ENCODE measurements at places on chromosomes 4 and X.

DNA sequence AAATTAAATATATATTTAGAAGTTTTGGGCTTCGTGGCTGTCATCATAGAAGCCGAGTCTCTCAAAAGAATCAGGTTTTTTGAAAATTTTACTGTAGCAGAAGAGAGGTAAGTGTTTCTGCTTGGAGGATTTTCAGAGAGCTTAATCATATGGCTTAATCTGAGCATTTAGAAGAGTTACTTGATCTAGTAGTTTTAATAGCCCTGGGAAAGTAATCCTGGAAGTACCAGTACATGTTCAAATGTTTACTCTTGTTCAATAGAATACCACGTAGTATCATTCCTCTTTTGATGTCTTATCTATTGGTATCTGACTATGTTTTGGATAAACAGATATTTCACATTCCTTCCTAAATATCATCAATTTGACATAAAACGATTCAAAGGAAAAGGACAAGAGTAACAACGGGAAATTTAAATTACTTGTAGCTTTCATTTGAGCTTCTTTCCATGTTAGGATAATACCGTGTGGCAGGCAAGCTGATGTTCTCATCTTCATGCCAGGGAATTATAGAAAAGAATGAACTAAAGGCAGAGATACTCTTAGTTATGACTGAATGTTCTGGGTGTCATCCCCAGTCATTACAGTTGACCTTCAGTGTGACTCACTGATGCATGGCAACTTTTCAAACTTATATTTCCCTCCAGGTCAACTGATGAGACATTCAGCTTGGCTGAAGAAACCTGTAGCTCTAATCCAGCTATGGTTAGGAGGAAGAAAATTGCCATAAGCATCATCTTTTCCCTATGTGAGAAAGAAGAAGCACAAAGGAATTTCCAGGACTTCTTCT, 89.8 kb downstream of the FNIP2 start:
- no peak for DNase-seq

GRCh38 chr4:98745366-98745765, 87.0 kb upstream of the TSPAN5 start:
- no peak for DNase-seq

- no peak for DNase-seq
These were observed 34.6 kb upstream of the DIAPH2 start for GRCh38 chrX:96650023-96650422.

- DNase-seq: no peak
These were observed 223.4 kb downstream of the SHROOM3 start for GRCh38 chr4:76658231-76659102.

GRCh38 chr4:139455126-139455538, 1.2 kb downstream of the RAB33B start:
- no peak for DNase-seq

DNA sequence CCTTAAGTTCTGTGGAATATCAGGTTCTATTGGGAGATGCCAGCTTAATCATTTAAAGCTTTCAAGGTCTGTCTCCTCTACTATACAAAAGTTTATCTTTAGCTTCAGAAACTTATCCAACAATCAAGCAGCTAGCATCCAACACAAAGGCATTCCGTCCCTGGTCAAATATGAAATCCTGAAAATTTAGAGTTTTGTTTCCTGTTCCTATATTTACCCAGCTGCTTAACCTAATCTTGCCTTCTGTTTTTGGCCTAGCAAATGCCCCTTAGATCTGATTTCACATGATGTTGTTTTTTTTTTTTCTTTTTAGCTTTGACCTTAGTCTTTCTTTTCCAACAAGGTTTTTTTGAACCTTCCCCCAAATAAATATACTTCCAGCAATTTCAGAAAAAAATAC, 33.8 kb downstream of the FAM13A start:
- DNase-seq: no peak

DNA sequence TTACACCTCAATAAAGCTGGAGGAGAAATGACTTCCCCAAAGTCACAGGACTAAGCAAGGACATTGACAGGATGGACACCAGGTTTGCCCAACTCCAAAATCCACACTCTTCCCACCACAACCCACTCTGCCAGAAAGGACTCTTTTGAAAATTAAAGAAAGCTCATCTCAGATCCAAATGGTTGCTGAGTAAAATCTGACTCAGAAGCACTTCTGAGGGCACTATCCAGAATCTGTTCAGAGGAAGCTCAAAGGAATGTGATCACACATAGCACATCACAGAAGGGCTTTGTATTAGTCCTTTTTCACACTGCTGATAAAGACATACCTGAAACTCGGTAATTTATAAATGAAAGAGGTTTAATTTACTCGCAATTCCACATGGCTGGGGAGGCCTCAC, 155.5 kb downstream of the RAB28 start:
- DNase-seq: no peak

GRCh38 chr4:90130076-90130475, 2.9 kb downstream of the CCSER1 start:
- no peak for DNase-seq

DNA sequence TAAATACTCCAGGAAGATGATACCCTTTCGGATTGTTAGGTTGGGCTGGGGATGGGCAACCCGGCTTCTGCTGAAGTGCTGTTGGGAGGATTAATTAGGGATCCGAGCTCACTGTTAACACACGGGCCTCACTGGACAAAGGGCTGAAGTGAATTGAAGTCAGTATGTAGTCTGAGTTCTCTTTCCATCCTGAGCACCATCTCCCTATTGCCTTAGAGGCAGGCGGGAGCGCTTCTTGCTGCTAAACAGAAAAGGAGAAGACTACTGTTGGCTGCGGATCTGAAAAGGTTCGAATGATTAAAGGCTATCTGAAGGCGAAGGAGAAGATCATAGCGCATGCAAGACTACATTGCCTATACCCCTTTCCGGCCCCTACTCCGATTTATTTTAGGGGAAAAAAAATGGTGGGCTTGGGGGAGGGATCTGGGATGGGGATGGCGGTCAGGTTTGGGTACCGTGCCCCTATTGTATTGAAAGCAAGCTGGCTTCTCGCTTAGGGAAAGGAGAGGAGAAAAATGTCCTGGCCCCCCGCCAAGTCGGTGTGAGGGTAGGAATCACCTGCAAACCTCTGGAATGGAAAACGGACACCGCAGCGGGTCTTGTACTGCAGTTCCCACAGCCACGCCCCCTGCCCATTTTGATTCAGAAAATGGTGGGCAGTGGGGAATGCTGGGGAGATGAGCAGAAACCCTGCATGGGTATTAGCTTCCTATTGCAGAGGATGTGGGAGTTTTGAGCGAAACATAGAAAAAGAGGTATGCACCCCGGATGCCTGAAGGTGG, 22.3 kb downstream of the MORF4L2 start:
- DNase-seq: no peak

- DNase-seq: no peak
These were observed 11.4 kb downstream of the PBDC1 start for GRCh38 chrX:76184276-76184675.

GRCh38 chr4:183814461-183814860, 90.6 kb upstream of the STOX2 start:
- no peak for DNase-seq

- peak; percentile 66 for DNase-seq
These were observed 153.2 kb upstream of the RPL34 start for GRCh38 chr4:108466936-108467902.

GRCh38 chr4:52637116-52637515, 22.0 kb downstream of the USP46 start:
- DNase-seq: no peak

DNA sequence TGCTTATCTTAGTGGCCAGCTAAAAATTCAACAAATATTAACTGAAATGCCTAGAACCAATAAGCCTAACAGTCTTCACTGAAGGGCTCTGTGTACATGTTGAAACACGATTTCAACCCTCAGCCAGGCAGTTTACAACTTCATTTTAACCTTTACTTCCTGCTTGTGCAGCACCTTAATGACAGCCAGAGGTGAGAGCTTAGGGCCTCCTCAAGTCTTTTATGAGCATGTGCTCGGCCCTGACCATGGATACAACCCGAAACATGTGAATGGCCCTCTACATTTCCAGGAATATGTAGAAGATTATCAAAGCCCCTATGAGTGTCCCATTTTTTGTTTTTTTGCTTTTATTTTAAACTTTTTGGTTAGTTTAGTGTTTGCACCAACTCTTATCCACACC, 88.3 kb downstream of the MSN start:
- no peak for DNase-seq

DNA sequence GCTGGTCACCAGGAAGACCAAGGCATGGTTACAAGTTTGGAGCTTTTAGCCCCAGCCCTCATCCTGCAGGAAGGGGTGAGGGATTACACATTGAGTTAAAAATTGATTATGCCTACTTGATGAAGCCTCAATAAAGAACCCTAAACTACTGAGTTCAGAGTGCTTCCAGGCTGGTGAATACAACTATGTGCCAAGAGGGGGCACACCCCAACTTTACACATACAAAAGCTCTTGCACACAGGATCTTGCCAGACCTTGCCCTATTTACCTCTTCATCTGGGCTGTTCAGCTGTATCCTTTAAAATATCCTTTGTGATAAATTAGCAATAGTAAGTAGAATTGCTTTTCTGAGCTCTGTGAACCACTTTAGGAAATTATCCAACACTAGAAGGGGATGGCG, 489.3 kb downstream of the INPP4B start:
- no peak for DNase-seq

DNA sequence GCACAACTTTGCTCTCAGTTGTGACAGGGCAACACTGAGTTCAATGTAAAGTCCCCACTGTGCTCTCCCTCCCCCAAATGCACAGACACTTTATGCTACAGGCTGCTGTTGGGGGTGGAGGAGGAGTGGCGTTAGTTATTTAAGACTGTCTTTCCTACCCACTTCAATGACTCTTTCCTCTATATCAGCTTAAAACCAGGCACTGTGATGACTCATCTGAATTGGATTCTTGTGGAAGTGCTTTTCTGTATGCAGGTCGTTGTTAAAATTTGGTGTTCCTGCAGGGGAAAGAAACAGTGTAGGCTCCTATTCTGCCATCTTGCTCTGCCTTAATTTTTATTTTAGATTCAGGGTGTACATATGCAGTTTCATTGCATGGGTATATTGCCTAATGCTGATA, 1157.2 kb upstream of the ADGRL3 start:
- no peak for DNase-seq

- DNase-seq: no peak
These were observed 235.9 kb upstream of the PCDH18 start for GRCh38 chr4:137768196-137768595.

DNA sequence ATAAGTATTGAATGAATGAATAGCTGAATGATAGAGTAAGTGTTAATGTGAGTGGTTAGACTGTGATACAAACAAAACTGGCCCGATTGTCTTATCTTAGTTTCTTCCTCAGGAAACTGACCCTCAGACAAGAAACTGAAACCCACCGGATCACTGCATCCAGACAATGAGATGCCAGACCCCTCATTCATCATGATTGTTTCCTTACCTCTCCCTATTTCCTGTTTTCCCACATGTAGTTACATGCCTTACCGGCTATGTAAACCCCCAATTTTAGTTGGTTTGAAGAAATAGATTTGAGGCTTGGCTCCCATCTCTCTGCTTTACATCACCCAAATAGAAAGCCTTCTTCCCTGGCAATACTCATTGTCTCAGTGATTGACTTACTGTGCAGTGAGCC, 218.9 kb upstream of the PPP1R2C start:
- DNase-seq: no peak

DNA sequence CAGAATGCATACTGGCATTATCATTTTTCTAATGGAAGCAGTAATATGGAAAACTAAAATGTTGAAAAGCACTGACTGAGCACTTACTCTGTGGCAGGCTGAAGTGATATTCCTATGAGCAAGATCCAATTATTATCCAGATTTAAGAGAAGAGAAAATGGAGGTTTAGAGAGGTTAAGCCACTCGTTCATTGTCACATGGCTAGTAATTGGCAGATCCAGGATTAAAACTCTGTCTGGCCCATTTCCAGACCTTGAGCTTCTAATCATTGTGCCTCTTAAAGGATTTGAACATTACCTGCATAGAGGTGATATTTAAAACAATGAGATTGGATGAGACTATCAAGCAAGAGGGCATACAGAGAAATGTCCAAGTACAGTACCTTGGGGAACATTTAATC, 80.6 kb downstream of the MFAP3L start:
- no peak for DNase-seq

DNA sequence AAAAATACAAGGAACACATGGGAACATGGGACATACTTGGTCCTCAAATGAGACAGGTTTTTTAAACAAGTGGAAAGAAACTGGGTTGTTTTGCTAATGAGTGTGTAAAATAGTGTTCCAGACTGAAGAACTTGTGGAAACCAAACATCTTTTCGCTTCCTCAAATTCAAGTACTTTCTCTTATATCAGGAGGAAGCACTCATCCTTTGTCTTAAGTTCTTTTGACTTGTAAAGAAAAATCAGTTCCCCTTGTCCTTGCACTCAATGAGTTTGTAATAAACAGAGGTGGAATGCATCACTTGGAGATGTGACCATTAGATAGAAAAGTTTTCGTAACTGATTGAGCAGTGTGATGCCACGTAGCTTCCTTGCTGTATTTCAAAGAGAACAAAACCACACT, 101.1 kb downstream of the PHOX2B start:
- DNase-seq: no peak

GRCh38 chr4:112029771-112030171, 115.5 kb upstream of the FAM241A start:
- no peak for DNase-seq

GRCh38 chr4:175916626-175917351, 104.7 kb upstream of the GPM6A start:
- DNase-seq: no peak

DNA sequence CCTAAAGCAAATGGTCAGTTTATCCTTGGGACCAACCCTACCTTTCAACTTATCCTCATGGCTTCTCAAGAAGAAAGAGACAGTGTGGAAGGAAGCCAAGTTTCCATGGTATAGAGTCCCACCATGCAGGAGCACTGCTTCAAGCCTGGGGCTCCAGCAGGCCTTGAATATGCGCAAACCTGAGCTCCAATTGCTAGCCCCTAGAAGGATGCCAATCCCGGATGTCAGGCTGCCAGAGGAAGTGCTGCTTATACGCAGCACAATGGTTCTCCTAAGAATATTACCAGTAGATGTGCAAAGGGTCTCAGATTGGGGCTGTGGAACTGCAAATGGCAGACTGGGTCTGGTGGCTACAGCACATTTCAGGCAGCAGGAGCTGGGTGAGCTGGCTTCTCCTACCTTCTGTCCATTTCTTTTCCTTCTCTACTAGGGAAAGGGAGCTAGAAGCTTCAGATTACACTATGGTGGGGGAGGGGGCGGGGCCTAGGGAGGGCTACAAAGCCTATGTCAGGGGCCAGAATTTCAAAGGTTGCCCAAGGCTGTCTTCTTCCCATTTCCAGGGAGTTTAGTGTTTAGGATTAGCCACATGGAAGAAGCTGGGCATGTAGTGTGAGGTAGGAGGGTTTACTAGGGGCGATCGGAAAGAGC, 40.7 kb upstream of the CITED1 start:
- no peak for DNase-seq

DNA sequence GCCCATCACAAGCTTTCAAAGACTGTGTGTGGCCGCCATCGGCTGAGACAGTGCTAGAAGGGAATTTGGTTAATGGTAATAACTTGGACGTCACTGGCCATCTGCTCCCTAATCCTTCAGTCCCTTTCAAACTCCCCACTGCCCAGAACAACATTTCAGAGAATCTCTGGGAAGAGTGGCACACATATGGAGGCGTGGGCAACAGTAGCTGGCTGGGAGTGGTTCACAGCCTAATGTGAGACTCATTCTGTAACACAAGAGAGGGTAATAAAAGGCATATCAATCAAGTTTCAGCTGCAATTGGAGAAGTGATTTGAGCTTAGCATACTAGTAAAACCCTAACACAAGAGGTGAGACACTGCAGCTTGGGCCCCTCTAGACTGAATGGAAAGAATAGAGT, 15.4 kb downstream of the SMIM10 start:
- DNase-seq: no peak

Data from Jurkat, Clone E6-1 (cell line).